Activated CD8-positive, alpha-beta memory T cell treated with anti-CD3 and anti-CD28 coated beads, Interleukin-2, amount 10 ng/mL, durations not matched to agents 7 days and 5 days (primary cell): ENCODE measurements at places on chromosomes 2 and 18.

GRCh38 chr2:42094114-42094513 is 46.3 kb downstream of the PKDCC start:
- H3K4me1 ChIP-seq: peaks cover 12% of the 10 kb centered on the region
- peaks cover 20% of the 10 kb centered on the region for H3K27me3 ChIP-seq
- peaks cover under 1% of the 10 kb centered on the region for H3K36me3 ChIP-seq
- no peak for DNase-seq
- no peak overlapping the region for H3K27ac ChIP-seq

DNA sequence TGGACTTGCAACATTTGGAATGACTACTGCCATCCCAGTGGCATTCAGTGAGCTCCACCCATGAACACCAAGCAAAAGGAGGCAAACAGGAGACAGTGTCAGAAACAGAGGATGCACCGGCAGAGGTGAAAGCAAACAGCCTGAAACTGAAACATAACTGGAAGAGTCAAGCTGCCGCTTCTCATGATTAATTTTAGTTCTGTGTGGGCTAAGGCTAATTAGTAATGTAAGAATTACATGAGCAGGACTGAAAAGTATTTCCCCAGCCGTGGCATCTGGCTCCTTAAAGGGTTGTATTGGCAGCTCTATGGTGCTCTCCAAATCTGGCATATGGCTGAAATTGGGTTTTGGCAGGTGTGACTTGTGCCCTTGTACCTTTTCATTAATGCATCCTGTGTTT is 1108.1 kb downstream of the TSN start:
- H3K36me3 ChIP-seq: no peaks in the 10 kb centered on the region
- H3K4me1 ChIP-seq: no peaks in the 10 kb centered on the region
- H3K27ac ChIP-seq: no peak overlapping the region
- H3K4me3 ChIP-seq: no peak overlapping the region

- no peak overlapping the region for H3K27ac ChIP-seq
- H3K27me3 ChIP-seq: peaks cover 26% of the 10 kb centered on the region
- peaks cover 2% of the 10 kb centered on the region for H3K4me1 ChIP-seq
- no peak overlapping the region for H3K4me3 ChIP-seq
Measured at GRCh38 chr2:172412984-172413492, 14.3 kb upstream of the ITGA6 start.

DNA sequence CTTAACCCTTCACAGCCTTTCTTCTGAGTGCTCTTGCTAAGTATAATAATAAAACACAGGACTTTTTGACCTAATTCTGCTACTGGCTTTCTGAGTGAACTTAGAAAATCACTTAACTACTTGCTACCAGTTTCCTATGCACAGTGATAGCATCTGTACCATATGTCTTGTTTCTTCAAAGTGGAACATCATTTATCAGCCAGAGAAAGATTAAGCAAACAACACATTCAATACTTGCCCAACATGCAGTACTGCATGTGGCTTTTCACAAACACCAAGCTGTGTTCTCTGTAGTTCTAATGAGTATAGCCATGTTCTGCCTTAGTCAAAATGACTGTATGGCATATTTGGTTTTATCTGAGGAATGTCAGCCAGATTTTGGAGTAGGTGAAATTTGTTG is 1286.6 kb upstream of the ZEB2 start:
- no peaks in the 10 kb centered on the region for H3K27me3 ChIP-seq
